ENCODE measurements at places on chromosomes 16 and 17. TPM values are rescaled to one million over a fixed set of nuclear protein-coding genes. Genes with fewer than 3 reads are reported as not detected.

Gene PYDC1
- total RNA-seq: not detected

Gene APOH
- total RNA-seq: 0.31 TPM

Gene CLDN9
- 0.40 TPM for total RNA-seq

Gene PRR15L
- not detected for total RNA-seq

Gene PDE6G
- 2.6 TPM for total RNA-seq

Gene TOX3
- total RNA-seq: 0.44 TPM

Gene TBC1D3B
- 4.4 TPM for total RNA-seq

Gene ZP2
- total RNA-seq: 0.09 TPM

Gene ECI1
- total RNA-seq: 56.9 TPM

Gene NOL11
- total RNA-seq: 59.3 TPM

Gene HOXB5
- 0.13 TPM for total RNA-seq

Gene HES7
- 0.27 TPM for total RNA-seq

Gene RAMP2
- 35.9 TPM for total RNA-seq

Gene KRTAP3-2
- total RNA-seq: 0.18 TPM

Gene CTRB2
- total RNA-seq: not detected

Gene ARHGAP44
- 3.0 TPM for total RNA-seq

Gene EIF4A3
- total RNA-seq: 81.9 TPM

Gene XYLT1
- total RNA-seq: 6.1 TPM

Measured in muscle of leg (tissue), 16 donors.